ENCODE measurements at places on chromosomes 7 and 10.
A peak's percentile ranks its signal among the peaks of the same experiment; 100 is the strongest.

GRCh38 chr10:3391657-3392056 lies 219.1 kb upstream of the PITRM1 start:
- no peak for DNase-seq

DNA sequence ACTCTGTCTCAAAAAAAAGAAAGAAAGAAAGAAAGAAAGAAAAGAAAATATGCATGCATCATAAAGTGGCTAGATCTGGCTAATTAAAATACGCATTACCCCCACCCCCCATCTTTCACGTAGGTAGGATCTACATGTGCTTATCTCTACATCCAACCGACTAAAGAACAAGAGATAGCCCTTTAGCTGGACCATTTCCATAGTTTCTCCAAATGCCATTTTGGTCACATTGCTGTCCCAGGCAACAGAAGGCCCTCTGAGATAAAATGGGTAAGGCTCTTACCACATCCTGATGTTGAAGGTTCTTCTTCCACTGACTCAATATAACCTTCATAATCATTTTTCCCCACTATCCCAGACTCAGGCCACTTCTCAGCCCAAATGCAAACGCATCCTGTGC lies 31.5 kb downstream of the PIK3AP1 start:
- no peak for DNase-seq

GRCh38 chr10:10869592-10869991 lies 148.1 kb upstream of the CELF2 start:
- no peak for DNase-seq

DNA sequence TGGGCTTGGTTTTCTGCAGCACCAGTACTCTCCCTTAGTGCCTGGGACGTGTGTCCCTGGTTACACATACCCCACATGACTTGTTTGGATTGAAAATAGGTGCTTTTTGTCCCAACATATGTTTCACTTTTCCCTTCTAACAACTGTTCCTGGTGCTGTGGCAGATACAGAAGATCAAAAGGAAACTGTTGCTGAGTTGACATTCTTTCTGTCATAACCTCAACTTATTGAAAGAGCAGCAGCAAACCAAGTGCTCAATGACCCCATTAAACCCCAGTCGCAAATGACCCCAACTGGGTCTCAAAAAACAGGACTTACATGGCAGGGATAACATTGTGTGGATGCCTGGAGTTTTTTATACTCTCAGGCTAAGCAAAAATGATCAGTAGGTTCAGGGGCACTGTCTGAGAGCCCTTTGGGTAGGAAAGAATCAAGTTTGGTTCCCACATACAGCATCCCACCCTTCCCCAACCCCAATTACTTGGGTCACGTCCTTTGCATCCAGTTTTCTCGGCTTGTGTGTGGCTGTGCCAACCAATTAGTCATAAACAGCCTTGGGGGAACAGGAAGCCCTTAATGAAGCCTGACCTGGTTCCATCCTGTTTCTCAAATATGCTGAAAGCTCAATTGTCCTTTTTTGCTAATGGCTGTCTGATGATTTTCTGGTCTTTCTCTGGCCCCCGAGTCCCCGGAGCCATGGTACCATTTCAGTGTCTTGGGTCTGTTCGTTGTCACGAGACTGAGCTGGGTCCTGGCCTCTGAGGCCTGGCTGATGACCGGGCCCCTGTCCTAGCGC lies 4.9 kb downstream of the HKDC1 start:
- no peak for DNase-seq

- no peak for DNase-seq
Observed at GRCh38 chr7:123533929-123534382, 439 bp downstream of the IQUB start.

DNA sequence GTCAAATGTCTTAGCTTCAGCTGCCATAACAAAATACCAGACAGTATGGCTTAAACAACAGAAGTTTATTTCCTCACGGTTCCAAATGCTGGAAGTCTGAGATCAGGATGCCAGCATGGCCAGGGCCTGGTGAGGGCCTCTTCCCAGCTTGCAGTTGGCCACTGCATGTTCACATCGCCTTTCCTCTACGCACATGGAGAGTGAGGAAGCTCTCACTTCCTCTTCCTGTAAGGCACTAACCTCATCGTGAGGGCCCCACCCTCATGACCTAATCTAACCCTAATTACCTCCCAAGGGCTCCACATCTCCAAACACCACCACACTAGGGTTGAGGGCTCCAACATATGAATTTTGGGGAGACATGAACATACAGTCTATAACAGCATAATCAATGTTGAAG lies 14.4 kb downstream of the ZNF33B start:
- no peak for DNase-seq

DNA sequence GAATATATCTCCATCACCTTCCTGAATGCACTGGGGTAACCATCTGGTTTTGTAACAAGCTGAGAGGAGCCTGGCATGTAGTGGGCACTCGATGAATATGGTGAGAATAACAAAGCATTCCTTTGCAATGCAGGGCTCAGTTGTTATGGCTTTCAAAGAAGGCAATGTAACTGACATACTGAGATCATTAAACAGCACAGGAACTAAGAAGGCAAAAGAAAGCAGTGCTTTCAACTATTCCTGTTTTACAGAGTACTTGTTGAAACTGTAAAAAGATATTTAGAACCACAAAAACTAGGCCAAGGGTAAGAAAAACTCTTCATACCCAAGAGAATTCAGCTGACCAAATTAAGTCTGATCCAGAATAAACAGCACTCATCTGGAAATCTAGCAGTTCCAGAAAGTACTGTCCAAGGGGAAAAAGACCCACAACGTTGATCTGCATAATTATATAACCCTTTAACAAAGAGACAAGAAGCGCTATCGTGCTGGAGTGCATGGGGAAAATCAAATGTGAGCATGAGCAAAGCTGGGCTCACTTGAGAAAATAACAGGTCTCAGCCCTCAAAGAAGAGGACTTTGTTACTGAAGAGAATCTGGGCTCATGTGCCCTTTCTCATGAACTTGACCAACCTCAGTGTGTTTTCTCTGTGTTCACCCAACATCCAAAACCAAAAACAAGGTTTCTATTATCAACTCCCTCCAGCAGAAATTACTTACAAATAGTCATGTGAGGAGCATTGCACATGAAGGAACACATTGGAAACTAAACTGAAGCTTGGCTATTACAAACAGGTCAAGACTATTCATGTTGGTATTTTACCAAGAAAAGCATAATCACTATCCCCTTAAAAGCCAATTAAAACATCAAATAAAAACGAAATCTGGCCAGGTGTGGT lies 116.2 kb downstream of the AVL9 start:
- DNase-seq, result no peak

- no peak for DNase-seq
Observed at GRCh38 chr7:107715531-107715930, 28.4 kb upstream of the CBLL1 start.

DNA sequence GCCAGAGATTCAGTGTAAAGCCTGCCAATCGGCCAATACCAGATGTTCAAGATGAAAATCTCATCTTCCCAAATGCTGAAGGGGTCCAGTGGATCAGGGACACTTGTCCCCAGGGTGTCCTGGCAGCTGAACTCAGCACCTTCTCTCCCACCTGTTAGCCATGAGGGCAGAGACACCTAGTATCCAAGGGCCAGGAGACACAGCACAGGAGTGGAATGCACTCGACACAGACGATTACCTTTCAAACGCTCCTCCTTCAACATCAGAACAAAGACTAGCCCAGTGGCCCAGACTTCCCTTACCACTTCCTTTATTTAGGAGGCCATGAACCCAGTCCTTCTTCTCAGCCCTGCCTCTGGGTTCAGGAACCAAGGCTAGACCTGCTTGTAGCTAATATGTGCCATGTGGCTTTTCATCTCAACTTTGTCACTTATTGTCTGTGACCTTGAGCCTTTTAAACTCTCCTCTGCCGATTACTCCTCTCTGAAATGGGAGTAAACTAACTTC lies 180.3 kb upstream of the PLXNA4 start:
- DNase-seq, result no peak

- no peak for DNase-seq
Observed at GRCh38 chr10:3417096-3417495, 244.5 kb upstream of the PITRM1 start.

DNA sequence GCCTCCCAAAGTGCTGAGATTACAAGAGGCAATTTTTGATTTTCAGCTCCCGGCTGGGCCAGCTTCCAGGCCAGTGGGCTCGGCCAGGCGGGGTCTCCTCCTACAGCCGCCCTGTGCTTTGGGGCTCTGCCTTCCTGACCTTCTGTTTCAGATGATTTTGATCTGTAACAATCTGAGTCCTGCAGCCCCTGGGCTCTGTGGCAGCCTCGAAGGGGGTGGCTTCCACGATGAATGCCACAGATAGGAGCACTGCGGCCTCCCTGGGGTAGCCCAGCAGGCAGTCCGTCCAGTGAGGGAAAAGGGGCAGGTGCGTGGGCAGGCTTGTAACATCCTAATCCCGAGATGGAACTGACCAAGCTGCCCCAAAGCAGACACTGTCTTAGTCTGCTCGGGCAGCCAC lies 177.5 kb downstream of the DNAJB6 start:
- no peak for DNase-seq

GRCh38 chr7:132307465-132307864 lies 268.8 kb downstream of the PLXNA4 start:
- no peak for DNase-seq

DNA sequence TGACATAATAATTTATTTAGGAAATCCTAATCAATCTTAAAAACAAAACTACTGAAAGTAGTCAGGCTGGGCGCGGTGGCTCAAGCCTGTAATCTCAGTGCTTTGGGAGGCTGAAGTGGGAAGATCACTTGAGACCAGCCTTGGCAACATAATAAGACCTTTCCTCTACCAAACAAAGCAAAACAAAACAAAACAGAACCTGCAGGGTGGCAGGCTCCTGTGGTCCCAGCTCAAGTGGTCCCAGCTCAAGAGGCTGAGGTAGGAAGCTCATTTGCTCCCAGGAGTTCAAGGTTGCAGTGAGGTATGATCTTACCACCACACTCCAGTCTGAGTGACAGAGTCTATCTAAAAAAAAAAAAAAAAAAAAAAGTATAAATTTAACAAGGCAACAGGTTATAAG lies 748.0 kb downstream of the CNTNAP2 start:
- DNase-seq, result no peak

- DNase-seq, result peak; percentile 78
Observed at GRCh38 chr10:100046021-100046486, 35.6 kb downstream of the CPN1 start.

- no peak for DNase-seq
Observed at GRCh38 chr10:112679392-112679791, 232.4 kb downstream of the VTI1A start.

GRCh38 chr10:19663344-19663743 lies 152.9 kb upstream of the PLXDC2 start:
- DNase-seq, result no peak

GRCh38 chr10:93993782-93994437 lies at the start of gene PLCE1:
Gene PLCE1, plus strand, starts transcription at chr10:93993931. Its CDS starts 37,116 bp downstream, at chr10:94031047.
- no peak for DNase-seq

DNA sequence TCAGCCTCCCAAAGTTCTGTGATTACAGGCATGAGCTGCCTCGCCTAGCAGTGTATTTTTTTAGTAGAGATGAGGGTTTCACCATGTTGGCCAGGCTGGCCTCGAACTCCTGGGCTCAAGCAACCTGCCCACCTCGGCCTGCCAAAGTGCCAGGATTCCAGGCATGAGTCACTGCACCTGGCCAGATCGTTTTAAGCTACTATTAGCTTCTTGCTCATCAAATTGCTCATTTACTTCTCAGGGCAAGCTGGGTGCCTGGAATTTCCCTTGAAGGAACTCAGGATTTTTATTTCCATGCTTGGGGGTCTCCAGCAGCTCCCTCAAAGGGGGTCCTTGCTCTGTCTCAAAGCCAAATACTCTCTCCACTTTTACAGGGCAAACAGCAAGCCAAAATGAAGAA lies 798.0 kb upstream of the AUTS2 start:
- no peak for DNase-seq

DNA sequence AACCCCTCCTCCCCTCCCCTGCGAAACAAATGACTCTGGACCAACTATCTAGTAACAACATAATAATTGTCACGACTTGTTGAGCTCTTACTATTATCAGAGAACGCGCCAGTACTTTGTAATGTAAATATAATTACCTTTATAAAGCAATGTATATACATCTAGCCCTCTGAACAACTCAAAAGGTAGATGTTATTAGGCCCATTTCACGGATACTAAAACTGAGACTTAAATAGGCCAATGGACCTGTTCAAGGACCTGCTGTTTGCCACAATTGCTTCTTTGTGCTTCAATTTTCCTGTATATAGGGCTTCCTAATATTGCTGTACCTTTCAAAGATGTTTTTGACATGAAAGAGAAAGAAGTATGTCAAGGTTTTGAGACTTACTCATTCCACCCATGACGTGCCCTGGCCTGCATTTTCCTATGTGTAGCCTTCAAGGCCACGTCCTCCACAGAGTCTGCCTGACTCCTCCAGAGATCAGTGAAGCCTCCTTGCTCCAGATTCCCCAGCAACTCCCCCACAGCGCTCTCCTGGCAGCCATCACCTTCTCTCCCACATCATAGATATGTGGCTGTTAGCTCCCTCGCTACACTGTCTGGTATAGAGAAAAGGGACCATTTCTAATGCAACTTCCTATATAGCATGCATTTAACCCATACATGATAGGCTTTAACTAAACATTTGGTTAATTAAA lies 156.6 kb downstream of the SKIDA1 start:
- no peak for DNase-seq

GRCh38 chr10:17872191-17873091 lies 63.3 kb downstream of the MRC1 start:
- DNase-seq, result no peak

GRCh38 chr10:33176688-33177087 lies 157.8 kb downstream of the NRP1 start:
- DNase-seq, result no peak

GRCh38 chr7:115037128-115037802 lies 115.4 kb downstream of the MDFIC start:
- no peak for DNase-seq

- no peak for DNase-seq
Observed at GRCh38 chr7:32163141-32163806, 93.1 kb upstream of the PDE1C start.

- DNase-seq, result no peak
Observed at GRCh38 chr10:2358586-2358985, 621.3 kb upstream of the ADARB2 start.

GRCh38 chr7:47293884-47294555 lies 287.9 kb downstream of the TNS3 start:
- no peak for DNase-seq

- DNase-seq, result no peak
Observed at GRCh38 chr7:152347888-152348287, 87.9 kb downstream of the KMT2C start.

GRCh38 chr7:159062569-159062968 lies 82.1 kb downstream of the VIPR2 start:
- DNase-seq, result no peak

GRCh38 chr7:54827734-54828133 lies 68.7 kb upstream of the SEC61G start:
- no peak for DNase-seq

All from activated T-cell treated with anti-CD3 and anti-CD28 coated beads, Interleukin-2, amount 50 U/mL, for 1 hour (primary cell).